ENCODE measurements at places on chromosomes 3 and 15.

DNA sequence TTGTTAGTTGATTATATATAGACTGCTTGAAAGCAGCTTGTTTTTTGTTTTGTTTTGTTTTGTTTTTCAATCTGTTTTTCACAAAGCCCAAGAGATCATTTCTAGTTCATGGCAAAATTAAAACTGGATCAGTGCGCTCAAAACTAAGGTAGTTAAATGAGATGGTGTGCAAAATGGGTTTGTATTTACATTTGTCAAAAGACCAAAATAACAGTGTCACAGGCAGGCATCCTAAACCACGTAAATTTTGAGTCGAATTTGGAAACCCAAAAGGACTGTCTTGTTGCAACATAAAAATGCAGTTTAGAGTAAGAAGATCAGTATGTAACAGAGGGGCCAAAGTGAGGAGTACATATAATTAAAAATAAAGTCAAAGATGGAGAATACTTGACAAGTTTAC is 2.4 kb downstream of the DMXL2 start:
- no peak for DNase-seq

- DNase-seq, result no peak
Measured at GRCh38 chr3:20516311-20516710, 330.3 kb upstream of the SGO1 start.

DNA sequence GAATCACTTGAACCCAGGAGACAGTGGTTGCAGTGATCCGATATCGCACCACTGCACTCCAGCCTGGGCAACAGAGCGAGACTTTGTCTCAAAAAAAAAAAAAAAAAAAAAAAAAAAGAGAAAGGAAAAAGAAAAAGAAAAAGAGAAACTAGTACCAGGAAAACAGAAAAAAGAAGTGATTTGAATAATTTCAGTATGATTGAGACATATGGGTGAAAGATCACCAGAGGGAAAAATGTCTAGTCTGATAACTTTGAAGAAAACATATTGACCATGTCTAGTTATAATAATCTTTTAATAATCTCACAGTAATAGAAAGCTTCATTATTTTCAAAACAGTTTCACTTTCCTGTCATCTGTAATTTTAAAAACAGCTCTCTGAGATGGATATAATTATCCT is 16.4 kb downstream of the TGFBR2 start:
- no peak for DNase-seq

GRCh38 chr3:39166134-39166710 is 12.8 kb upstream of the CSRNP1 start:
- no peak for DNase-seq

DNA sequence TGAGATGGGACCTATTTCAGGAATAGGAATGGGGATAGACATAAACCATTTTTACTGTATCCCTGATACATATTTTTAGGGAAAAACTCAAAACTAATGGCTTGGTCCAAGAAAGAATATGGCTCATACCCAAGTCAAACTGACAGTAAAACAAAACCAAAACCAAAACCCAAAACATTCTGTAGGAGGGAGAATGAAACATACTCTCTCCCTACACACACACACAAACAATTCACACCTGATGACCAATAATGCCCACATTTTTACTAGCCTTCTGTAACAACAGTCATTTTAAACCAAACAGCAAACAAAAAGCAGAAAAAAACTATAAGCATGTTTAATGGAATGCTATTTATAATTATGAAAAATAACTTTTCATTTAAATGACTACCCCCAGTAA is 74.9 kb downstream of the NBEAL2 start:
- no peak for DNase-seq

DNA sequence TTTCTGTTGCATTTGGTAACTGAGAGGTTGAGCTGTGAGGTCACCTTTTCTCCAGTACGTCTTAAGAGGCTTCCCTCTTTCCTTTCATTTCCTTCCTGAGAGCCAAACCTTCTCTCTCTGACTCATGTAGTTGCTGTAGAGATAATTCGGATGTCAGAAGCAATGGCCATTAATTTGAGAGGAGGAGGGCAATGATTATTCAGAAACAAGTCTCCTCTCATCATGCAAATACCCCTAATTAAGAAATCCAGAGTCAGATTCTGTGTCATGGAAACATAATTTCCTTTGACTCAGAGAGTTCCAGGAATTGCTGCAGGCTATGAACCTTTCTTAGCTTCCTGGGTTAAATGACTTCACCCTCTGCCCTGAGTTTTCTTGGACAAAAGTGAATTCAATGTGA is 59.0 kb upstream of the GSK3B start:
- no peak for DNase-seq

- DNase-seq, result no peak
Measured at GRCh38 chr15:32818758-32819447, 101.1 kb downstream of the GREM1 start.

DNA sequence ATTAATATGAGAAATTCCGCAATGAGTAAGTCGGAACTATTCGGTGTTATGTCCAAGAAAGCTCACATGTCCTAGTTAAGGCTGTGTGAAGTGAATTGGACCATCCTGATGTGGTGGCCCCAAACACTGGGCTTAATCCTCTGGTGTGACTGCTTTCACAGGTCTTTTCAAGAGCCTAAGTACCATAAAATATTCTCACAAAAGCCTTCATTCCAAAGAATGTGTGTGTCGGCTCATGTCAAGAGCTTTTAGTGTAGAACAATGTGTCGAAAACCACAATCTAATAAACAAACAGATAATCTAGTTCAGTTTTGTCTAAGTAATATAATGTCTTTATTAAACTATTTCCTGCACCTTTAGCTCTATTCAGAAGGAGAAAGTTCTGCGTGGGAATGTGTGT is 311.4 kb downstream of the LPP start:
- no peak for DNase-seq

GRCh38 chr15:67905628-67906027 is 65.8 kb upstream of the RNU6-1 start:
- no peak for DNase-seq

GRCh38 chr3:97983933-97984491 is 11.8 kb upstream of the RIOX2 start:
- DNase-seq, result no peak

DNA sequence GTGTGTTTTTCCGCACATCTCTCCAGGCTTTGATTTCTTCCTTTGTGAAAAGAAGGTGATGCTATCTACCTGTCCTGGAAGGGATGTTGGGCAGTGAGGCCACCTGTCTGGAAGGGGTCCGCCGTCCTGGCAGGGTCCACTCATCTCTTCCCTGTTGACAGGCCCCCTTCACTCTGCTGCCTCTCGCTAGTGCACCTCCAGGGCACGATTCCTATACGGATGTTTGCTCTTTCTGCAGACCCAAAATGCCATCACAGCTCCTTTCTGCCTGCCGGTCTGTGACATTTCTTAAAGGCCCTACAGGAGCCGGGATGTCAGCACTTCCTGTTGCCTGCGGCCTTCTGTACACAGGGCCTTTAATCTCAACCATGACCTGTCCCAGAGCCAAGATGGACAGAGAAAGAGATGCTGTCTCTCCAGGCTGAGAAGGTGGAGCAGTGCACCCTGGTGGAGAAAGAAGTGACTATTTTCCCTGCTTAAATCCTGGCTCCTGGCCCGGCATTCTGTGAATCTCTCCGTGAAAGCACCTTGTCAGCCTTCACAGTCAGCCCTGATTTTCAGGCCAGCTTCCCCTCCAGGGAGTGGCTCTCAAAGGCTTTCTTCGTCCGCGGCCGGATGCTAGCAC is 7.4 kb downstream of the FAM3D start:
- DNase-seq, result no peak

DNA sequence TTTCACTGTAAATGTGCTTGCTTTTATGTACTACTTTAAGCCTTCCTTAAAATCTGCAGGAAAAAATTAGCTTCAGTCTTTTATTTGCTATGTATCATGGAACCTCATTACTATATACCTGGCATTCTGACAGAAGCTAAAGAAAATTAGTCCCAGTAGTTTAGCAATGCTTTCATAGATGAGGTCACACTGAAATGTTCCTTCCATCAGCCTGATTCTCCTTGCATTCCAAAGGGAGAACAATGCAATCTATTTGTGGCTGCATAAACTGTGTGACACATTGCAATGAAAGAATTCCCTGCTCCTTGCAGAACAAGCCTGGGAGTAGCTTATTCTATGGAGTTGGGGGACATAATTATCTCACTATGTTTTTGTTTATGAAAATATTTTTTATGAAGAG is 691.5 kb upstream of the ARPP21 start:
- no peak for DNase-seq

- no peak for DNase-seq
Measured at GRCh38 chr3:124281453-124282316, 289.8 kb upstream of the ROPN1 start.

DNA sequence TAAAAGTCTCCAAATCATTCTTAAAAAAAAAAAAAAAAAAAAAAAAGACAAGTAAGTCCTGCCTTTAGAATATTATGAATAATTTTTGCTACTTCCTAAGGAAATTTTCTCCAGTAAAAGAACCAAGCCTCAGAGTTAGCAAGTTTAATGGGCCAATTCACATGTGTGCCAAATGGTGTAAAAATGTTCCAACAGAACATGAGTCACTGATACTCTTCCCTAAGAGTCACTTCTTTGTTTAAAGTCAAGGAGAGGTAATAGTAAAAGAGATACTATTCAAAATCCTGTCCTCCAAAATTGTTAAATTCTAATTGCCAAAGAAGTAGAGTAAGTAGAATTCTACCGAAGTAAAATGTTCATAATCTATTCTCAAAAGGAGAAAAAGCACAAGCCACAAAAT is 17.7 kb upstream of the CPA3 start:
- DNase-seq, result no peak

- no peak for DNase-seq
Measured at GRCh38 chr15:82945326-82945725, 7.2 kb downstream of the HOMER2 start.

DNA sequence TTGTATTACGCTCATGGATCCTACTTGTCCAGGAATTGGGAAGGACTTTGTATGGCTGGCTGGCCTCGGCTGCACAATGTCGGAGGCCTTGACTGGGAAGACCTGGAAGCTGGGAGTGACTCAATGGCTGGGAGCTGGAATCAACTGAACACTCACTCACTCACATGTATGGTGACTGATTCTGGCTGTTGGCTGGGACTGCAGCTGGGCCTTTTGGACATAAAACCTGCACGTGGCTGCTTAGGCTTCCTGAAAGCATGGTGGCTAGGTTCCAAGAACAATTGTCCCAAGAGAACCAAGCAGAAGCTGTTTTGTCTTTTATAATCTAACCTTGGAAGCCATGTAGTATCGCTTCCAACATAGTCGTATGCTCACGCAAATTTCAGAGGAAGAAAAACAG is 38.0 kb upstream of the CMTM8 start:
- DNase-seq, result peak; percentile 6

DNA sequence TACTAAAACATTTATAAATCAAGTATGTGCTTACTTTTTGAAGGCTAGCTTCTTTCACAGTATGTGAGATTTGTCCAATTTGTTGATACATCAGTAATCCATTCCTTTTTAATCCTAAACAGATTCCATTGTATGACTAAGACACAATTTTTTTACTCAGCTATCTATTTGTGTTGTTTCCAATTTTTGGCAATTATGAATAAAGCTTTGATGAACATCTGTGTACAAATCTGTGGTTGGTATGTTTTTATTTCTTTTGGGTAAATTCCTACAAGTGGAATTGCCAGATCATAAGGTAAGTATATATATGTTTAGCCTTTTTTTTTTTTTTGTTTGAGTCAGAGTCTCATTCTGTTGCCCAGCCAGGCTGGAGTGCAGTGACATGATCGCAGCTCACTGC is 56.2 kb upstream of the VEPH1 start:
- no peak for DNase-seq

GRCh38 chr15:38012894-38013293 is 78.5 kb downstream of the TMCO5A start:
- DNase-seq, result no peak

DNA sequence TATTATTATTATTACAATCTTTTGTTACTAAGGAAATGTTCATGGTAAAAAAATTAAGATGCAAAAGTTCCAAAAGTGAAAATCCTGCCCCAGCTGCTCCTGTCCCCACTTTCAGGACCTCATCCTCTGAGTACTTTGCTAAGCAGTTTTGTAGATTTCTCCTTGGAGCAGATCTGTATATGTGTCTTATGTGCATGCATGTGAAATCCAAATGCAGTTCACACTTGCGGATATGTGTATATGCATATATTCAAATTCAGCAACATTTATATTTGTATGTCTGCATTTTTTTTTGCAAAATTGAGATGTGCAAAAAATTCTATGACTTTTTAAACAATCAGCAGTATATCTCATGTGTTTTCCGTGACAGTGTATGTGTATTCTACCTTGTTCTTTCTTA is 19.2 kb downstream of the CHCHD6 start:
- DNase-seq, result no peak

DNA sequence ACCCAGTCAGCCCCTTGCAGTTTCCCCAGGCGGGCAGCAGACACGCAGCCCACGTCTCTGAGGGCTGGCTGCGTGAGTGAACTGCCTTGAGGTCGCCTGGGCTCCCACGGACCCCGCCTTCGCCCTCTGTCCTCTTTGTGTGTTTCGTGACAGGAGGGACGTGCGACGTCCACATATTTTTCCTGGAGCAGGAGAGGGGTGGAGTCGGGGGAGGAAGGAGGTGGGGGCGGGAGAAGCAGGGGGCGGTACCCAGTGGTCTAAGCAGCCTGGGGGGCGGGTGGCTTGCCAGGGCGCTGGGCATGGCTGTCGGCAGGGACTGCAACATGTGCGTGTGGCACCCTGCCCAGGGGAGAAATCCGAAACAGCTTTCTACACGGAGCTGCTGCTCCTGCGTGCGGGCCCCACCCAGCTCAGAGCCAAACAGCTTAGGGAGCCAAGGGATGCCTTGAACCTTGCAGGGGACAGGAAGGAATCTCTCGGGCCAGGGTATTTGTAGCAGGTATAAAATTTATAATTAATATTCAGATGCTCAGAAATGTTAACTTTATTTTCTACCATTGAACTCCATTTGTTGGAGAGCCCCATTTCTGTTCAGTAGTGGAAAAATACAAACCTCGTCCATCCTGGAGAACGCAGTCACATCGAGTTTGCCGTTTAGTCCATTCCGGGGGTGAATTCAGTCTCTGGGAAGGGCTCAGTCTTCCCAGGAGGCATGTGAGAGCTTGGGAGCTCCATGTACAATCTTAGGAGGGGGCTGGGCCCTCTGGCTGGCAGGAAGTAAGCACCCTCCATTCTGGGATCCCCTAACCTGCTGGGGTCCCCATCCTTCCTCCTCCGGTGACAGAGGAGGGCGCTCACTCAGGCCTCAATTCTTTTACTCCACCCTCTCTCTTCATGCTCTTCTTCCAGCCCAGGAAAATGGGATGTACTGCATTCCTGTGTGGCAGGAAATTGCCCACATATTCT is 79.1 kb upstream of the MEF2A start:
- peak; percentile 56 for DNase-seq

GRCh38 chr15:66789029-66790025 is 87.3 kb downstream of the SMAD6 start:
- no peak for DNase-seq

DNA sequence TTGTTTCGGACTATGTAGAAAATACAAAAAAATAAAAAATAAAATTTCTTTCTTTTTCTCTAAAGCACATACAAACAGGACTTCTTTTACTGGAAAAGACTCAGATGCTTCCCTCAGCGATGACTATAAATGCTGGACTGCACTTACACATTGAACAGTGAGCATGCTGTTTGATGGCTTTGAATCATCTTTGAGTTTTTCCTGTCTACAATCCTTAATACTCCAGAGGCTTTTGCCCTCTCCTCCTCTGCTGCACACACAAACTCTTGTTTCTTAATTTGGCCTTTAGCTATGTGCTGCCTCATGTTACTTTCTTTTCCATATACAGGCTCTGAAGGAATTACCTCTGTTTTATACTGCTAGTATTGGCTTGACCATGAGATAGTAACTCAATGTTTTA is 575.1 kb downstream of the EPHA3 start:
- DNase-seq, result no peak
